Activated CD8-positive, alpha-beta memory T cell treated with anti-CD3 and anti-CD28 coated beads for 1 hour (primary cell): ENCODE measurements at places on chromosomes 16 and 17.

DNA sequence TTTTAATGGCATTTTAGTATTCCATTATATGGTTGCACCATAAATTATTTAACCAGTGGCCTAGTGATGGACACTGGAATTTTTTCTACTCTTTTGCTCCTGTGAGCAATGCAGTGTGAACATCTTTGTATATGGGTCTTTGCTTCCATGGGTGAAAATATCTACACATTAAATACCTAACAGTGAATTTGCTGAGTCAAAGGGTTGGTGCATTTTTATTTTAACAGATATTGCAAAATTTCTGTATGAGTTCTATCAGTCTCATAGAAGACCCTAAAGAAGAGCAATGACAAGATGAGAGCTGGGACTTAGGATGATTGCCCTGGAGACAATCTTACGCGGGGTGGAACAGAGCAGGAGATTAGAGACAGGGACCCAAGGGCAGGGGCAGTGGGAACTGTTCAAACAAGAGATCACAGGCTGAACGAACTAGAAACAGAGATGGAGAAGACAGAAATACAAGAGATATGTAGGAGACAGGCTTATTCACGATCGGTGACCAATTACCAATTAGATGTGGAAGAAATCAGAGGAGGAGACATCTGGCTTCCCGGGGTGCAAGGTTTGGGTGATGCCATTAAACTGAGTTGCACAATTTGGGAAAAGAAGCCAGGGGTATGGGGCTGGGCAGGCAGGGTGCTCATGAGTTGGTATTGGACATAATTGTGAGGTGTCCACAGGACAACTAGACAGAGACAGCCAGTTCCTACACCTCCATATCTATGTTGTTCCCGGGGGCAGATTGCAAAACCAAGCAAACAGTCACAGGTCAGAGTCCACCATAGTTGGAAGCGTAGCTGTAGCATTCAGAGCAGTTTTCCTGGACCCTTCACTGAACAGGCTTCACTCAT lies 39.9 kb upstream of the LONP2 start:
- no peak for DNase-seq

DNA sequence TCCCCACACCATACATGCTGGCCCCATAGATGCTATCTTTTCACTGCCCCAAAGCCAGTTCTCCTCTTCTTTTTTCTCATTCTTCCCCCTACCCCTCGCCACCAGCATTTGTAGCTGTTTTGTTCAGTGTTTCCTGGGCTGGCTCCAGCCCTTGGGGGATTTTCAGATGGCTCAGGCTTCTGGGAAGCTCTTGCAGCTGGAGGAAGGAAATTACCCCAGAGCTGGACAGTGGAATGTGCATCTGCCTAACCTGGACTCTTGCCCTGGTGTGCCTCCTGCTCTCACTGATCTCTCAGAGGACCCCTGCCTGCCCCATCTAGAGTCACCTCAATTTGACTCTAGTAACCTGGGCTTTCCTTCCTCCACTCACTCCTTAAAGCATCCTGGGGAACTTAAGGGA lies 82.8 kb downstream of the MYH13 start:
- no peak for DNase-seq

- DNase-seq, result no peak
These were observed 118.6 kb downstream of the TANGO6 start for GRCh38 chr16:68961778-68962402.

- DNase-seq, result no peak
These were observed 2.1 kb downstream of the TXNDC11 start for GRCh38 chr16:11740567-11740966.

- DNase-seq, result no peak
These were observed 34.9 kb downstream of the NSRP1 start for GRCh38 chr17:30151471-30151870.

- no peak for DNase-seq
These were observed 30.5 kb downstream of the CEP295NL start for GRCh38 chr17:78872486-78872885.

- no peak for DNase-seq
These were observed 176.5 kb upstream of the MON1B start for GRCh38 chr16:77014441-77014840.

DNA sequence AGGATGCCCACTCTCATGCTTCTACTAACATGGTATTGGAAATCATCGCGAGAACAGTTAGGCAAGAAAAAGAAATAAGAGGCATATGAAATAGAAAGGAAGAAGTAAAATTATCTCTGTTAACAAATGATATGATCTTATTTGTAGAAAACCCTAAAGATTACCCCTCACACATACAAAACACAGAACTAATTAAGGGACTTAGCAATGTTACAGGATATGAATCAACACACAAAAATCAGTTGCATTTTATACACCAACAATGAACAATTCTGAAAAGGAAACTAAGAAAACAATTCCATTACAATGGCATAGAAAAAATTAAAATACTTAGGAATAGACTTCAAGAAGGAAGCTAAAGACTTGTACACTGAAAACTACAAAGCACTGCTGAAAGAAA lies 2.7 kb upstream of the CAPNS2 start:
- DNase-seq, result no peak

DNA sequence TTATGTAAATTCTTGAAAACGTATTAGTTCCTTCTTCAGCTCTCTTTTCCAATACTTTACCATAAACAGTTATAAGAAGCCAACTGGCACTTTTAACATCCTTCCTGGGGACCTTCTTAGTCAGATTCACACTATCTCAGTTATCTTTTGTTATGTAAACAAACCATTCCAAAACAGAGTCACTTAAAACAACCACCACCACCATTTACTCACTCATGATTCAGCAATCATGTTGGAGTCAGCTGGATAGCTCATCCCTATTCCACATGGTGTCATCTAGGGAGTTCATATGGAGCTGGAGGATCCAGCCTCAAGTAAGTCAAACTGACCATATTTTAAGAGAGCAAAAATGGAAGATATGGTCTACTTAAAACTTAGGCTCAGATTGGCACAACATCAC lies 240.3 kb upstream of the IRX3 start:
- DNase-seq, result no peak

GRCh38 chr16:67329901-67330300 lies 3.3 kb downstream of the LRRC36 start:
- no peak for DNase-seq

GRCh38 chr16:65769055-65769465 lies 597.4 kb upstream of the CDH5 start:
- no peak for DNase-seq

DNA sequence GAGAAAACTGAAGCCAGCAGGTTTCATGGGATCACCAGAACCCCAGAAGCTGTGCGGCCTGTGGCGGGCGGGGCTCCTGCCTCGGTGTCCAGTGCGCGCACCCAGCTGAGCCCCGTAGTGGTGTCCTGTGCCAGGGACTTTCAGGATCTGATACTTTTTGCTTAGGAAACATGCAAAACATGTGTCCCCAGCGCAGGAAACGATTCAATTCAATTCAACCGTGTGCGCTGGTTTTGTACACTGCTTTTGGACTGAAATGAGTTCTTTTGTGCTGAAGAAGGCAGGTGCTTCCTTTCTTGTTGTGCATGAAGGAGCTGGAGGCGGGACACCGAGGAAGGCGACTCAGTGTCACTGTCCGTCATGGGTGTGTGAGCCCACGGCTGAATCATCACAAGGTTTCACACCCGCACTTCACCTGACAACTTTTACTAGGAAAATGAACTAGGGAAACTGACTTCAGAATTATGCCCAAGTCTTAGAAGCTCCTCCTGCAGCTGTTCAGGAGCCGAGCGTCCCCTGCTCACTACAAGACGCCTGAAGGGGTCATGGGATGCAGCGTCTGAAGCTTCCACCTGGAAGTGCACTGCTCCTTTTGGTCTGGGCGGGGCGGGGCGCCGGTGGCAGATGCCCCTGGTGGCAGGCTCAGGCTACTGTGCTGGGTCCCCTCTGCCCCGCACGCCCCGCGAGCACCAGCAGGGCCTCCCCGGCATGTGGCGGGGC lies 31.4 kb upstream of the ZNF750 start:
- DNase-seq, result no peak

DNA sequence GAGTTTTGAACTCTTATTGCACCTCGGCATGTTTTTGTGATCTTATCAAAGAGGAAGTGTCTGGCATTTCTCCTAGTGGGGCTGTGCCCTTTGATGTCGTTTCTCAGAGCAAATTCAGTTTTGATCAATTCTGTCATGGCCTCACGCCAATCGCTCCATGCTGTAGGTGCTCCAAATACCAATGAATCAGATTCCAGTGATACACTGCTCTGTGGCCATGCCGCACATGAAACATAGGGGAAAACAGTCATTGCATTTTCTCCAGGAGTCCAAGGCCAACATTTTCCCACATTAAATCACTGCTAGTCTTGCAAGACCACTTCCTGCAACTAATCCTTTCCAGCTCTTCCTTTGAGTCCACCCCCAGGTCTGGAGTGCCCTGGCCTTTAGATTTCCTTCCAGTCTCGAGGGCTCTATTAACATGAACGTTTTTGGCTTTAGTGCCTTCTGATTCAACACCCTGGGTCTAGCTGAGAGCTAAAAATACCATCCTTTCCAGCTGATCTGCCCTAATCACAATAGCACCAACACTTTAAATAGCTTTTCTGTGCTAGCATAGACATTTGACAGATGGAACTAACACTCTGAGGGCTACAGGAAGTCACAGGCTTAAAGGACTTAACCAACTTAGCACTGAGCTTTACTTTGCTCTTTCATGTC lies 18.2 kb upstream of the RASL10B start:
- no peak for DNase-seq

GRCh38 chr17:72719206-72719577 lies 373.3 kb downstream of the SLC39A11 start:
- no peak for DNase-seq

DNA sequence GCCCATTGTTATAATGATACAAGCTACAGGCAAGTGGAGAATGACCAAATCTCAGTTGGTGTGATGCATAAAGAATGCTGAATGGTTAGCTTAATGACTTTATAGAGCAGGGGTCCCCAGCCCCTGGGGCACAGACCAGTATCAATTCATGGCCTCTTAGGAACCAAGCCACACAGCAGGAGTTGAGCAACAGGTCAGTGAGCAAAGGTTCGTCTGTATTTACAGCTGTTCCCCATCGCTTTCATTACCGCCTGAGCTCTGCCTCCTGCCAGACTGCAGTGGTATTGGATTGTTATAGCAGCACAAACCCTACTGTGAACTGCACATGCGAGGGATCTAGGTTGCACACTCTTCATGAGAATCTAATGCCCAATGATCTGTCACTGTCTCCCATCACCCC lies 114.0 kb upstream of the ZFHX3 start:
- DNase-seq, result no peak

GRCh38 chr17:14225254-14225980 lies 11.2 kb downstream of the CDRT15 start:
- DNase-seq, result no peak

DNA sequence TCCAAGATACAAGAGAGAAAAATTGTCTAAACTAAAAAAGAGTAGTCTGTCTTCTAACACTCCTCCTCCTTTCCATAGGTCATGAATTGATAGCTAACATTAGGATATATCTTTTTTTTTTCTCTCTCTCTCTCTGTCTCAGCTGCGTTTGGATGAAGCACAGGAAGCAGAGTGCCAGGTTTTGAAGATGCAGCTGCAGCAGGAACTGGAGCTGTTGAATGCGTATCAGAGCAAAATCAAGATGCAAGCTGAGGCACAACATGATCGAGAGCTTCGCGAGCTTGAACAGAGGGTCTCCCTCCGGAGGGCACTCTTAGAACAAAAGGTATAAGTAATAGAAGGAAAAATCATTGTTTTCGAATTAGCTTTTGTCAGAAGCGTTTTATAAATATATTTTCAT lies 32.9 kb downstream of the ABHD15 start:
- no peak for DNase-seq

GRCh38 chr16:79168321-79168720 lies 432.2 kb downstream of the MAF start:
- no peak for DNase-seq

- DNase-seq, result no peak
These were observed 142.5 kb downstream of the PARN start for GRCh38 chr16:14487579-14487978.

GRCh38 chr17:9072696-9073339 lies 51.5 kb downstream of the NTN1 start:
- no peak for DNase-seq

DNA sequence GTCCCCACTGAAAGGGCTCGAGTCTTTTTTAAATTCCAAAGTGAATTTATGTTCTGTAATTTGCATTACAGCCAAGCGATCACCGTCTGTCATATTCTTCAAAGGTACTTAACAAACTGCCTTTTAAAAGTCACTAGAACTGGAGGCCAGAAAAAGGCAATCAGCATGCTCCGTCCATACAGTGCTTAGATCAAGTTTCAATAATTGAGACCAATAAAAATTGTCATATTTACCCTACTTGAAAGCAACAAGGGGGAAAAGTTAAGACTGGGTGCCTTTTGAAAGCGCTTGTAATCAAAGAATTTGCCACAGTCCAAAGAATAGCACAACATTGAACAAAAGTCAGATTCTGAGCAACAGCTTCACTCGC lies 9.0 kb upstream of the ZFHX3 start:
- DNase-seq, result no peak

DNA sequence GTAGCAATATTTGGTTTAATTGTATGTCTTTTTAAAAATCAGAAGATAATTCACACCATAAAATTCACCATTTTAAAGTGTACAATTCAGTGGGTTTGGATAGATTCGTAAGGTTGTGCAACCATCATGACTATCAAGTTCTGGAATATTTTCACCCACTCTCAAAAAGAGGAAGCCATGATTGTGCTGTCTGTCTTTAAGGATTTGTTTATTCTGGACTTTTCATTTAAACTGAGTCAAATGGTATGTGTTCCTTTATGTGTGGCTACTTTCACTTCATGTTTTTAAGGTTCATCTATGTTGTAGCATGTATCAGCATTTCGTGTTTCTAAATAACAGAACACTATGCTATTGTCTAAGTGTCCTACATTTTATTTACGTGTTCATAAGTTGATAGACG lies 68.1 kb upstream of the CPHXL start:
- DNase-seq, result no peak

DNA sequence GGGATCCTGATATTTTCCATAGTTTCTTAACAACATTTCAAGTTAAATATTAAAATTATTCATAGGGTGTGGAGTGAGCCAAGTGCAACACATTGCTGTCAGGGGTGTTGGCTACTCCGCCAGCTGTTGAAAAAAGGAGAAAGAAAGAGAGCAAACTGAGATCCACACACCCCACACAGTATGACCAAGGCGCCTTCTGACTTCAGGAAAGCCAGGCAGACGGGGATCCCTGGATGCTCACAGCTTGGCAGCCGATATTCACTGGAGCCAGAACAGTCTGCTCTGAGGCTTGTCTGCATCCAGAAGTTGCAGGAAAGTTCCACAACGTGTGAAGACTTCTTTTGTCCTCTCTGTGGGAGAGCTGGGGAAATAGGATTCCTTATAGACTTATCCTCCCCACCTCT lies 9.3 kb downstream of the CHD9NB start:
- DNase-seq, result no peak

GRCh38 chr16:11076259-11077018 lies 132.1 kb downstream of the CLEC16A start:
- DNase-seq, result no peak

- no peak for DNase-seq
These were observed 5.5 kb upstream of the RPTOR start for GRCh38 chr17:80539022-80539641.
